Activated naive CD4-positive, alpha-beta T cell treated with anti-CD3 and anti-CD28 coated beads, Interleukin-2, amount 50 U/mL, for 72 hours (primary cell): ENCODE measurements at places on chromosomes 16 and 17. TPM values are rescaled to one million over a fixed set of nuclear protein-coding genes. Genes with fewer than 3 reads are reported as not detected.

CEMP1 gene
- total RNA-seq = 0.50 TPM

RHBDL1 gene
- 4.6 TPM for total RNA-seq

NXPH3 gene
- total RNA-seq = 0.14 TPM

FBXO39 gene
- total RNA-seq = 0.37 TPM

SSTR5 gene
- total RNA-seq = not detected

KRT40 gene
- not detected for total RNA-seq

LRRC36 gene
- 1.9 TPM for total RNA-seq

TP53TG3C gene
- not detected for total RNA-seq

LAT gene
- total RNA-seq = 440 TPM

MMP15 gene
- total RNA-seq = 0.76 TPM

RMI2 gene
- 78.1 TPM for total RNA-seq

BICDL2 gene
- total RNA-seq = 2.9 TPM

ZACN gene
- total RNA-seq = 6.8 TPM

NAA60 gene
- total RNA-seq = 40.1 TPM

NDE1 gene
- total RNA-seq = 196 TPM

LRRC75A gene
- 1.4 TPM for total RNA-seq

RCVRN gene
- total RNA-seq = not detected

CFAP97D1 gene
- not detected for total RNA-seq

NACA2 gene
- not detected for total RNA-seq

TRIM37 gene
- 22.4 TPM for total RNA-seq

CNGB1 gene
- total RNA-seq = 0.51 TPM

NPIPA3 gene
- not detected for total RNA-seq

KIF18B gene
- 49.8 TPM for total RNA-seq

TLCD3B gene
- total RNA-seq = 3.4 TPM

SHISA9 gene
- total RNA-seq = 0.07 TPM

TMEM204 gene
- total RNA-seq = 17.6 TPM

LASP1 gene
- 185 TPM for total RNA-seq

SGSM2 gene
- total RNA-seq = 27.8 TPM

CCL17 gene
- total RNA-seq = not detected

SLC16A13 gene
- 5.0 TPM for total RNA-seq

PIP4K2B gene
- total RNA-seq = 38.4 TPM

HBA2 gene
- total RNA-seq = not detected

ACSM2B gene
- not detected for total RNA-seq

CCL7 gene
- not detected for total RNA-seq

ELMO3 gene
- total RNA-seq = 7.0 TPM

IQCK gene
- total RNA-seq = 2.3 TPM

ST6GALNAC2 gene
- total RNA-seq = not detected

KRTAP1-5 gene
- total RNA-seq = not detected

GALR2 gene
- total RNA-seq = 6.2 TPM

ESRP2 gene
- 0.43 TPM for total RNA-seq

KRTAP2-2 gene
- total RNA-seq = not detected

KRT36 gene
- not detected for total RNA-seq

GH2 gene
- total RNA-seq = not detected

DHRS7C gene
- total RNA-seq = not detected

C17orf113 gene
- total RNA-seq = 0.16 TPM

KRT26 gene
- total RNA-seq = not detected

TP53TG3B gene
- total RNA-seq = not detected

USP43 gene
- total RNA-seq = 0.20 TPM

BHLHA9 gene
- not detected for total RNA-seq

FAM20A gene
- total RNA-seq = not detected
